A549 (cell line): ENCODE measurements at places on chromosomes 3 and 15.
A peak's percentile ranks its signal among the peaks of the same experiment; 100 is the strongest.

GRCh38 chr3:11470031-11470853, 173.5 kb downstream of the VGLL4 start:
- DNase-seq, result no peak

GRCh38 chr15:29942143-29942542, 119.9 kb upstream of the TJP1 start:
- DNase-seq, result no peak

- DNase-seq, result no peak
These were observed 899.8 kb downstream of the MCTP2 start for GRCh38 chr15:95131131-95131556.

DNA sequence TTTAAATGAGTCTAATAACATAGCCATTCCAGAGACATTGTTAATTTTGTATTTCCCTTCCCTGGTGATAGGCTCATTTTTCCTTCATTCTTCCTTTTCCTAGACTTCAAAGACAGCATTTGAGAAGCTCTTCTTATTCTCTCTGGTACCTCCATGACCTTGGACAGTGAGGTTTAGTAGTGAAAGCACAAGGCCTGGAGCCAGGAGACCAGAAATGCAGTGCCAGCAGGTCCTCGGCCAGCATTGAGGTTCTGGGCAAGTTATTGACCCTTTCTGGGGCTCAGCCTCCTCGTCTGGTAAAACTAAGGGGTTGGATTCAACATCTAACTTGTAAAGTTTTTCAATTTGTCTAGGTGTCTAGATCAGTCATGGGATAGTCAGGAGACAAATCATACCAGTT, 146.9 kb downstream of the SV2B start:
- no peak for DNase-seq

DNA sequence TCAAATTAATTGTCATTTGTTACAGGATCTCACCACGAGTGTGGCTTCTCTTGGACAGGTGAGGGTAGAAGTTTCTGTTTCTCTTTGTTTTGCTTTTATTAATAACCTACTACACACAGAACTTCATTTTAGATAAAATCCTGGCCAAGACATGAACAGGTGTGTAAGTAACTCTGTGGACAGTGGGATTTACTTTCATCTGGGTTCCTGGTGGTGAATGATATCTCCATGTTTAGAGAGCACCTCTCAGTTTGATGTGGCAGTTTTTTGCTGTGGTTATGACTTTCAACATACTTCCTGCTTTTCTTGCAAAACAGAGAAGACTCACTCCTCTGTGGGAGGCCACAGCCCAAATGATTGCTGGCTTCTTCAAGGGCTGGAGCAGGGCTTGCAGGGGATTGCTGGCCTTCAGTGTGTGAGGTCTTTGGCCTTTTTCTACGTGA, 71.1 kb upstream of the XCR1 start:
- DNase-seq, result no peak

DNA sequence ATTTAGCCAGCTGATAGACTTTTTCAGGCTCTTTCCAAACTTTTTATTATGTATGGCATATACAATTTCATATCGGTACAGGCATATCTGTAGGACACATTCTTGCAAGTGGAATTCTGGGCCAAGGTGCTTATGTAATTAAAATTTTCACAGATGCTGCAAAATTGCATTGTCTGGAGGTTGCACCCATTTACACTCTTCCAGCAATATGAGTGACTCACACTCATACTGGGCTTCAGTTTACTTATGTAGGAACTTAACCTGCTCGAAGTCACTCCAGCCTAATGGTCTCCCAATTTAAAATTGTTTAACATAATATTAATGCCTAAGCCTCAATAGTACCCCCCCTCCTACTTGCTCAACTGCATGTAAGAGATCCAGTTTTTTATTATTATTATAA, 11.2 kb upstream of the SEC62 start:
- no peak for DNase-seq

DNA sequence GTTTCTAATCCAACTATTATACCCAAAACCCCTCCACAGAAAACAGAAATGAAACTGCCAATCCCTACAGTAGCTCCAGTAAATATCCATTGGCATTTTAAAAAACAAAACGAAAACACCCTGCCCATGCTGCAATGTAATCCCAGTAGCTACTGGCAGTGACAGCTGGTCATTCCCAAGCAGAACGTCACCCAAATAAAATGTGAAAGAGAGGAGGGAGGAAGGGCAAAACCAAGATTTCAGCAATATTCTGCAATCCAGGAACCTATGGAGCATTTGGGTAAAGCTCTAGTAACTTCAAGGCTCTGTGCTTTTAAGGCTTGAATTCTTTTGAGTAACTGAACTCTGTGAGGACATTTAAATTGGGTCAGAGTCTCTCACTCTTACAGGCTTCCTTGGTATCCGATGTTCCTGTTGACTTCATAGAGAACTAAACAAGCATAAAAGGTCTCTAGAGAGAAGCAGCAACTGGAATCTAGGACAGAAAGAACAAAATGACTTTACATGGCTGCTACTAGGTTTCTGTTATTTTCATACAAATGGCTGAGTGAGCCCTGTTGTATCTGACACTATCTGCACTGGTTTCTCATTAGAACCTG, 136.2 kb downstream of the TNIK start:
- no peak for DNase-seq

DNA sequence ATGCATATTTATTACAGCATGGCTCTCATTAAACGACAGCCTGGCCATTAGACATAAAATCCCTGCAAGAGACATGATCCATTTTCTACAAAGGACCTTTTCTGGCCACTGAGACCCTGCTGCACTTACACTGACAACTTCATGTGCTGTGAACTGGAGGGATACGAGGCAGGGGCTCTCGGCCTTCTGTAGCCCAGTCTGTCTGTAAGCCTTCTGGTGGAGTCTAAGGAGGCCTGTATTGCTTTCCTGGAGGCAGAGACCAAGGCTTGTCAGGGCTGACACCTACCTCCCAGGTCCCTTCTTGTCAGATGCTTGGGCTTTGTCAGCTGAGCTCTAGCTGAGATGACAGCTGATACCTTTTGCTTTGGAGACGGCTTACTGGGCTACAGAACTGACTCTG, 776.9 kb upstream of the ARPP21 start:
- DNase-seq, result no peak

- no peak for DNase-seq
These were observed 121.8 kb upstream of the CHL1 start for GRCh38 chr3:74676-75243.

GRCh38 chr3:11306817-11307589, 34.8 kb downstream of the ATG7 start:
- no peak for DNase-seq

DNA sequence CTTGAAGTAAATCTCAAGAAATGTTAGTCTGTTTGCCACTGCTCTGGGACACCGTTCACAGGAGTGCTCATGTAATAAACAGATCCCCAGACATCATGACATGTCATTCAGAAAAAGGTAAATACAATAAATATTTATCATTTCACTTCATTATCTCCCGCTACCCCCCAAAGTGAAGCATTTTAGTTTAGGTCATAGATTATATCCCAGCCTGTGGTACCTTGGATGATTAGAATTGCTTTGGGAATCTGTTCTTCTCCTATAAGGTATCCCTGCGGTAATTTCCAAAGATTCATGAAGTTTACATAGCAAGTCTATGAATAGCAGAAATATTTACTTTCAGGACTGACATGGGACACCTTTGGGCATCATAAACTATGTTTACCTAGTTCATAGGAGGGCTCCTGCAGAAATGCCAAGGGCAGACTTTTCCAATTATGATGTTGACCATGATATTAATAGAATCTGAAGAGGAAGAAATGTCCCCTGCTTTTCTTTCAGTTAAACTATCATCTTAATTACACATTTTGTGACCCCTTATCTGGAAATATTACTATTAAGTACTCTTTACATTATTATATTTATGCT, 268.0 kb downstream of the NAALADL2 start:
- DNase-seq, result no peak

DNA sequence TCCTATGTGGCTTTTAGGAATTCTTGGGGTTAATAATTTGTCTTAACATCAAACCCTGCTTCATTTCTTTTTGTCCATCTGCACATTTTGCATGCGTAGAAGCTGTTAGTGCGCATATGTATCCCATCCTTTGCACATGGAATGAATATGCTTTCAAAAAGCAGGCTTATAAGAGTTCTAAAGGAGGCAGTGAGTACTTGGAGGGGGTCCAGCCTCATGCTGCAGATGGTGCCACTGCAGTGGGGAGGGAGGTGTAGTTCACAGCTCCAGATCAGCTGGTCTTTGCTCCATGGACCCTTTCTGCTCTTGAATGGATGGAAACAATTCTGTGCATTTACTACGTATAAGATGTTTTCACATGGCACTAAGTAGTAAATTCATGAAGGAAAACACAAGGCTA, 20.7 kb upstream of the SSR3 start:
- no peak for DNase-seq

- no peak for DNase-seq
These were observed 2.3 kb upstream of the GRM2 start for GRCh38 chr3:51704511-51704950.

GRCh38 chr15:71325481-71325880, 210.2 kb downstream of the THSD4 start:
- no peak for DNase-seq

GRCh38 chr3:128999102-128999501, 2.0 kb upstream of the EFCC1 start:
- no peak for DNase-seq

DNA sequence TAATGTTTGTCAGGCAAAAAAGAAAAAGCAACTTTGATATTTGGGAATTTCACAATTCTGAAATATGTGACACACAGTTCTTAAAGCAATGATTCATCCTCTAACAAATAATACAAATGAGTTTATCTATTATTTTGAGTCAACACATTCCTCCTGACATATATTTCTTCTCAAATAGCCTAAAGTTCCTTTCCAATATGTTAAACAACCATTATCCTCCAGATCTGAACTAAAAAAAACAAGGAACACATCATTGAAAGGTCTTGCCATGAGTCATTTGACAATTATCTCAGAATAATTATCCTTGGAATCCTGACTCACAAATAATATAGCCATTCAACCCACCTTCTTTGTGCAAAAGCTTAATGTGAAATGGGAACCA, 208.7 kb upstream of the CDIN1 start:
- DNase-seq, result peak; percentile 70

- DNase-seq, result no peak
These were observed 23.0 kb downstream of the RBM5 start for GRCh38 chr3:50111757-50112156.

DNA sequence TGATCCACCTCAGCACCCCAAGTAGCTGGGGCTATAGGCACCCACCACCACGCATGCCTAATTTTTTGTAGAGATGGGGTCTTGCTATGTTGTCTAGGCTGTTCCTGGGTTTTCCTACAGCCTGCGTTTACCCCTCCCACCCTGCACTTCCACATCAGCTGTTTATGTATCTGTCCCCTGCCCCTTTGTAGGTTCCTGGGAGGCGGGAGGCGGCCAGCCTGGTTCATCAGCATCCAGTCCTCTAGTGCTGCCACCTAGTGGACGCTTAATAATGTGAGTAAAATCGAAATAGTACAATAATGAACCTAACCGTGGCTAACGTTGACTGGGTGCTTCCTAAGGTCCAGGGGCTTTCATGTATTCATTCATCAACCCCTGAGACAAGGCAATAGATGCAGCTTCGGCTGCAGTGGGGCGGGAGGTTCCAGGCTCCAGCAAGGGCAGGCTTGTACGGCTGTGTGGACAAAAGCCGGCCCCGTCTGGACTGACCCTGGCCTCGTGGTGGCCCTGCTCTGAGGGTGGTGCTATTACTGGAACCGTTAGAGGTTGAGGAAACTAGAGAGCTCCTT, 1.2 kb upstream of the LCTL start:
- DNase-seq, result peak; percentile 86
